Smooth muscle cell of trachea (primary cell): ENCODE measurements at places on chromosomes 2 and 18. TPM values are rescaled to one million over a fixed set of nuclear protein-coding genes. Genes with fewer than 3 reads are reported as not detected.

Gene CCDC178
- 0.29 and 0.33 TPM in 2 replicates for total RNA-seq

Gene RPRM
- 0.15 TPM in 1 of 2 replicates, not detected in the other for total RNA-seq

Gene CHRNG
- total RNA-seq, result not detected in 2 replicates

Gene RMND5A
- 10.6 and 18.2 TPM in 2 replicates for total RNA-seq

Gene UGT1A4
- not detected in 2 replicates for total RNA-seq

Gene LOXHD1
- not detected in 2 replicates for total RNA-seq

Gene IL1R2
- total RNA-seq, result 0.83 TPM in 1 of 2 replicates, not detected in the other
